ENCODE measurements at places on chromosomes 13 and 19.

- no peak for DNase-seq
These were observed at the start of gene CERS1 for GRCh38 chr19:18895824-18896341. Gene CERS1 (minus strand): TSS chr19:18896158. CDS start chr19:18896072, 86 bp downstream.

GRCh38 chr19:50465986-50466705, 10.2 kb upstream of the EMC10 start:
- no peak for DNase-seq

DNA sequence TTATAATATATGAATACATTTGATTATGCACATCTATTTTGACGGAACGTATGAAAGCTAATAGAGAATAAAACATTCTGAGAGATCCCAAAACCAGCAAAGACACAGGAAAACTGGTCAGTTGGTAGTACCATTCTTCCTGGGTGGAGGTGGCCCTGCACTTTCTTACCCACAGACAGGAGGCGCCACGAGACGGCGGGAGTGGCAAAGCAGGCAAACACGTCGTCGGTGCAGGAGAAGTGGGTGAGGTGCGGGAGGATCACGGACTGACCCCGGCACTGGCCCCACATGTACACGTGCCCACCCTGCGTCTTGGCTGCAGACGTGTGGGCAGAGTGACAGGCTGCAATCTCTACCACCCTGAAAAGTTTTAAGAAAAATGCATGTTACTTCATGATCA, 36.1 kb downstream of the RCBTB1 start:
- no peak for DNase-seq

DNA sequence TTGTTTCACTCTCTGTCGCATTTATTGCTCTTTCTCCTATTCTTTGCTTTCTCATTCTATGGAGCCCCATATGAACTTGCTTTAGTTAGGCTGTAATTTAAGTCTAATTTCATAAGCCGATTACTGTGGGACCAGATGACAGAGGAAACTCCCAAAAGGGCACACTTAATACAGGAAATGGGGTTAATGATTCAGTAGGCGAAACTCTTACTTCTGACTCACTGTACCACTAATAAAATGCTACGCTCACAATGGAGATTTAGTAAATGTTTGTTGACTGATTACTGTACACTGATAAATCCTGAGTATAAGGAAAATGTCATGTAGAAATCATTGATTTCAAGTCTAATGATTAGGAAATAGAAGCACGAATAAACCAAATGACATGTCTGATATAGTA, 276.4 kb downstream of the KLF5 start:
- no peak for DNase-seq

DNA sequence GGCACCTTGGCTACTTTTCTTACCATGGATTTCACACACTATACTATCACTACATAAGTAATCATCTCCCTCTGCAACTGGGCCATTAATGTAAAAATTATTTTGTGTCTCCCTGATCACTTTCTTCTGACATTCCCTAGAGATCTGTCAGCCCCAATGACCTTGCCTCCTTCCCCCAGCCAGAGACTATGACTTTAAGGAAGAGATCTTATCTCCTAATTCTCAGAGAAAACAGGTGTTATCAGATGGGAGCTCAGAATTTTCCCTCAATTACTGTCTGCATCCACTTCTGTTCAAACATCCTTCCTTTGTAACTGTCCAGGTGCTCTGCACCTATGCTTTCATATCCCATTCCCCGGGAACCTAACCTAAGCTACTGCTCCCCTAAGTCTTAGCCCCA, 397.5 kb downstream of the DIAPH3 start:
- DNase-seq = no peak

- DNase-seq = peak; percentile 39
These were observed 488.8 kb downstream of the KCTD12 start for GRCh38 chr13:76397413-76397812.
